ENCODE measurements at places on chromosomes 4 and X.

DNA sequence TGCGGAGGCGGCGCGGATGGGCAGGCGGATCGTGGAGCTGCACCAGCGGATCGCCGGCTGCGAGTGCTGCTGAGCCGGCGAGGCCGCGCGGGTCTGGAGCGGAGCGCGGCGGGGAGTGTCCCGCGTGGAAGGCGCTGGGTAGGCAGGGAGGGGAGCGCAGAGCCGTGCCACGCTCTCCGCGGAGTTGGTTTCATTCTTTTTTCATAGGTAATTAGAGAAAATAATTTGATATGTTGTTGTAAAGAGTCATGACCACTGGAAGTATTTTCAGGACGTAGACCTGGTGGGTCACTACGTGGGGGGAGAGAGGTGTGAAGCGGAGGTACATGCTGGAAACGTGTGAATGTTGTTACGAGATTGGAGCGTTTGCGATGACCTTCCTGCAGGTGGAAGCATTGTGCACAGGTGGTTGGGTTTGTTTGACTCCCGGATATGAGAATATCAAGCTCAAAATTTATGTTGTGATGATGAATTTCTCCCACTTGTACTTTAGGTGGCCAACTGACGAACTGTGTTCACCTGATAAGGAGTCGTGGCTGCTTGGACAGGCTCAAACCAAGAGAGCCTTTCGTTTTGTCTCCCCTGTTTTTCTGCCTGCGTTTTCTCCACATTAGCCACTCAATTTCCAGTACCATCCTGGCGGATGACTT is 19.1 kb upstream of the S100P start:
- no peak for DNase-seq

DNA sequence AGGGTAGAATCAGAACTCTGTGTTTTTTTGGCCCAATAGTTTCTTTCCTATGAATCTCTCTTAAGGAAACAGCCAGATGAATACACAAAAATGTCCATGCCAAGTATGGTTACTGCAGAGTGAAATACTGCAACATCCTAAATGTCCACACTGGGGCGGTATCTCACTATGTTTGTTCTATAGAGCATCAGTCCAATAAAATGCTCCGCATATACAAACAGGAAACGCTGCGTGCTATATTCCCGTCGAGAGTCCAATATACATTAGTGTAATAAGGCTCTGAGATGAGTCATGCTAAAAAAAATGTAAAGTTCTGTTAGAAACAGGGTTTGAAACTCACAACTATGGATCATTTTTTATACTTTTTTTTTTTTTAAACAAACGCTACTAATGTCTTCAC is 72.9 kb upstream of the ENOX2 start:
- peak; percentile 36 for DNase-seq

- no peak for DNase-seq
Measured at GRCh38 chrX:107571296-107571998, 56.9 kb upstream of the PRPS1 start.

DNA sequence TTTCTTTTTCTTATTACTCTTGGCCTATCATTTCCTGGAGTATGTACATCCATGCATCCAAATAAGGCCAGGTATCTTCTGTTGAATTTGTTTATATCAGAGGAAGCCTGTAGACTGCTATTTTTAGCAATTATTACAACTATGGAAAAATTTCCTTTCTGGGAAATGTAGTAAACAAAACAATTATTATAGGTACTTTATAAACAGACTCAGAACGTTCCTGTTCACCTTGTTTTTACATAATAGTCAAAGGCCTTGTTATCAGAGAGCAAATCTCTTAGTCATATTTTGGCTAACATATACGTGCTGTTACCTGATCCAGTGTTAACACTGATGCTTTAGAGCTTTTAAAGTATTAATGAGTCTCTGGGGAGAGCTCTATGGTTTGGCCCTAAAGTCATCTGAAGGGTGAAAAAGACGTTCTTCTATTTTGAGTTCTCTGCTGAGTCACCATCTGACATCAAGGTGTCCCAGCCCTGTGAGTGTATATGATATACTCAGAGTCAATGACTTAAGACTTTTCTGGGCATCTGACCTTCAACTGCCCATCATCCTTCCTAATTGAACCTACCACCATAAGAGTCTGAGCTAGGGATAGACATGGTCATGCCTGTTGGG is 7.3 kb downstream of the SPARCL1 start:
- no peak for DNase-seq

DNA sequence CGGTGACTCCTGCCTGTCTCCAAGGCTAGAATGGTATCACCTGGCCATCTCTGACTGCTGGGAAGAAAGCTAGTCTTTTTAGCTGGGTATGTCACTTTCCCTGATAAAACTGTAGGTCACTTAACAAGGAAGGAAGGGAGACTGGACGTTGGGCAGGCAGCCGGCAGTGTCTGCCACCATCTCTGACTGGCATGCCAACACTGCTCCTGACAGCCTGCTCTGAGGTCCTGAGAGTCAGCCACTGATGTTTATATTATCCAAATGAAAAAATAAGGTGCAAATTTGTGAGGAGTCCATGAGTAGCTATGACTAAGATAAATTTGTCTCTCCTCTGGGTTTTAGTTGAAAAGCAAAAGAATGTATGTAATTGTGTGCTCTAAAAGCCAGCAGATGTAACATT is 77.2 kb downstream of the SNX25 start:
- DNase-seq: no peak

DNA sequence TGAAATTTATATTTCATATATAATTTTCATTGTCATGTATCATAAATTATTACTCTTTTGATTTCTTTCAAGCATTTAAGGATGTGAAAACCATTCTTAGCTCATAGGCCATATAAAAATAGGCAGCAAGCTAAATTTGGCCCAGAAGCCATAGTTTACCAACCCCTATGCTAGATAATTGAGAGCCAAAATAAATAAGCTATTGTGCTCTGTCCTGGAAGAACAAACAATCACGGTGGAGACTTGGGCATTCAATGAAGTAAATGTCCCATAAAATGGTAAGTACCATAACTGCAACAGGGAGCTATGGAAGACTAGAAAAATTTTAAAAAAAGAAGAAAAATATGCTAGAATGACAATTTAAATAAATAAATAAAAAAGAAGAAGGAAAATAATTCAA is 60.9 kb upstream of the PACRGL start:
- no peak for DNase-seq
